SK-N-SH treated with all-trans-retinoic acid at 6 μM for 48 hours (cell line): ENCODE measurements at places on chromosomes 7 and 10.

DNA sequence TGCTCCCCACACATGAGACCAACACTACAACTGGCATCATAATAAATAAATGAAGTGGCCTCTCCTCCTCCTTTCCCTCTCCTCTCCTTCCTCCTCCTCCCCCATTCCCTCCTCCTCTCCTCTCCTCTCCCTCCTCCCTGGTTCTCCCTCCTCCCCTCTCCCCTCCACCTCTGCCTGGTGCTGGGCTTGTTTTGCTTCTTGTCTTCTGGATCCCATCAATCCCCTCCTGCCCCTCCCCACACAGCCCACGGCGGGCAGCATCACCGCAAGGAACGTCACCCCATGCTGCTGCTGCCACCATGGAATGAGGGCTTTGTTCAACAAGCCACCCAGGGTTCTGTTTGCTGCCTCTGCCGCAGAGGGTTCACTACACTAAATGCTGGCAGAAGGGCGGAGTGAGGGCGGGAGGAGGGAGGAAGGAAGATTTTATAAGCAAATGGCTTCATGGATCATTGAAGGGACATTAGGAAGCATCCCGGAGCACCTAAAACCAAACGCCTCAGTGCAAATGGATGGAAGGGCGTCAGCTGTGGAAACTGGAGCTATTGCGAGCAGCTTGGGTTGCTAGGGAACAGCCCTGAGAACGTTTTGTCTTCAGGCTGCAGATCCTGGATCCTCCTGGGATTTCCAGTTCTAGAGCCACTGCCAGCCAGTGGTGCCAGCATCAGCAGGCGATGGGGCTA, 379.7 kb upstream of the ZMIZ1 start:
- ATAC-seq = peak; percentile 15; the same call in 2 of the 3 replicates

- ATAC-seq = no peak
Measured at GRCh38 chr10:102245932-102246251, 560 bp downstream of the GBF1 start.

DNA sequence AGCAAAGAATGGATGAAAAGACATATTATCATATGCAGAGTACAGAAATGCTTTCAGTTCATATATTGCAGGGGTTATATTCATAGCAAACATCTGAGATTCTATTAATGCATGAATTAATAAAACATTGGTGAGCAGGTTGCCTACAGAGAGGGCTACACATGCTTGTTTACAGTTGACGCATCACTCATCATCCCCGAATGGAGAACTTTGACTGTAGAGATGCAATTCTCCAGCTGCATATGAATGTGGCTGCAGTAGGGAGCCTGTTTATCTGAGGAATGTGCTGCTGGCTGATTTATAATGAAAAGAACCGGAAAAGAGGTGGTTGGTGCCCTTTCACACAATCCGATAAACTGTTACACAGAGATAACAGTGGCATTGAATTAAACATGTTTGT, 116.5 kb downstream of the GRM3 start:
- no peak for ATAC-seq

GRCh38 chr10:11234857-11235531, 217.3 kb downstream of the CELF2 start:
- ATAC-seq = no peak

DNA sequence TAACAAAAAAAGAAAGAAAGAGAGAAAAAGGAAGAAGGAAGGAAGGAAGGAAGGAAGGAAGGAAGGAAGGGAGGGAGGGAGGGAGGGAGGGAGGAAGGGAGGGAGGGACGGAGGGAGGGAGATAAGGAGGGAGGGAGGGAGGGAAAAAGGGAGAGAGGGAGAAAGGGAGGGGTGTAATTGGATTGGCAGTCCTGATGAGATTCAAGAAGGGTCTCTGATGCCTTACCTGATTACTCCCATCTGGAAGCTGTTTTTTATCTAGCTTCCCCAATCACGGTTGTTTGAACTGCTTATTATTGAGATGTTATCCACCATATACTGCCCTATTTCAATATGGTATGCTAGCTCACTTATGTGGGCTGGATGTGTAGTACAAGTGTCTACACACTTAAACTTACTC, 27.3 kb downstream of the GNG11 start:
- ATAC-seq = peak; percentile 48

DNA sequence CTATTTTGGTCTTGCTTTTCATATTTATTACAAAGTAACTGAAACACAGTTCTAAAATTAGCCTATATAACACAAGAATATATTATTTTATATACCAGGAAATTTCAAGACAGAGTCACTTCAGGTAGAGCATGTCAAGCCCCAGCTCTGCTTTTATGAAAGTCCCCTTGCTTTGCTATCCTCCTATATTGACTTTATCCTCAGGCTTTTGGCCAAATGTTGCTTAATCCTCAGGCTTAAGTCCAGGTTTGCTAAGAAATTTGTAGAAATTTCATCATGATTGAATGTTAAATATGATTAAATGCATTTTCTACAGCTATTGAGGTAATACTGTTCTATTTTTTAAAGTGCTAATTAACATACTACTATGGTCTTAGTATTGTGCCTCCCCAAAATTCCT, 227.6 kb downstream of the FZD1 start:
- no peak for ATAC-seq

- ATAC-seq = no peak
Measured at GRCh38 chr10:117126034-117126433, 12.0 kb downstream of the VAX1 start.
